T47D (cell line): ENCODE measurements at places on chromosomes 1 and 21.

DNA sequence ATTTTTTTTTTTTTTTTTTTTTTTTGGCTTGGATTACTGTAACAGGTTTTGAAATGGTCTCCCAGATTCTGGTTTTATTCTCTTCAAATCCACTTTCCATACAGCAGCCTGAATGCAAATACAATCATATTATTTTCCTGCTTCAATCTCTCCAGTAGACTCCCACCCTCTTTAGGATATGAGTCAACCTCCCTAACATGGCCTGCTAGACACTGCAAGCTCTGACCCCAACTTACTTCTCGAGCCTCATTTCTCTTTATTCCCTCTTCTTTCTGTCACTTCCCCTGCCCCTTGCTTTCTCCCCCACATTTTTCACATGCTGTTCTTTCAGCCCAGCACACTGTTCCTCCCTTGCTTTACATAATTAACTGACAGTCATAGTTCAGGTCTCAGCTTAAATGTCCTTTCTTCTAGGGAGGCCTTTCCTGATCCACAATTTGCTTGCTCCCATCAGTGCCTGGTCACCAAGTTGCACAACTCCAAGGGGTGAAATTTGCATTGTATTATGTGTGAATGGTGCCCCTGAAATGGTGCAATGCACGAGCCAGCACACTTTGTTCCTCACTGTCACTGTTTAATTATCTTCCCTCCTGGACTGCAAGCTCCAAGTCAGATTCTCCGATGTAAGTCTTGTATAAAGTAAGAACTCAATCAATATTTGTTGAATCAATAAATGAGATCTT lies 22.1 kb upstream of the IL19 start:
- no peak for DNase-seq

GRCh38 chr1:47555306-47555705 lies 117.5 kb downstream of the FOXD2 start:
- DNase-seq = no peak

GRCh38 chr1:226542623-226543103 lies 5.9 kb upstream of the STUM start:
- DNase-seq = no peak

DNA sequence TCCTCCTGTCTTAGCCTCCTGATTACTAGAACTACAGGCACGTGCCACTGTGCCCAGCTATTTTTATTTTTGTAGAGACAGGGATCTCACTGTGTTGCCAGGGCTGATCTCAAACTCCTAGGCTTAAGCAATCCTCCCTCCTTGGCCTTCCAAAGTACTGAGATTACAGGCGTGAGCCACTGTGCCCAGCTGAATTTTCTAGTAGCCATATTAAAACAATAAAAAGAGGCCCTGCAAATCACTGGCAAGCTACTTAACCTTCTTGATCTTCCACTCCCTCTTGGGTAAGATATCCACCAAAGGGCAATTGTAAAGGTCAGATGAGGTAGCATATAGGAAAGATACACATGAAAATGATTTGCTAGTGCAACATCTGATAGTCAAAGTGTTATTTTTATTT lies 65.6 kb upstream of the SRSF10 start:
- no peak for DNase-seq

DNA sequence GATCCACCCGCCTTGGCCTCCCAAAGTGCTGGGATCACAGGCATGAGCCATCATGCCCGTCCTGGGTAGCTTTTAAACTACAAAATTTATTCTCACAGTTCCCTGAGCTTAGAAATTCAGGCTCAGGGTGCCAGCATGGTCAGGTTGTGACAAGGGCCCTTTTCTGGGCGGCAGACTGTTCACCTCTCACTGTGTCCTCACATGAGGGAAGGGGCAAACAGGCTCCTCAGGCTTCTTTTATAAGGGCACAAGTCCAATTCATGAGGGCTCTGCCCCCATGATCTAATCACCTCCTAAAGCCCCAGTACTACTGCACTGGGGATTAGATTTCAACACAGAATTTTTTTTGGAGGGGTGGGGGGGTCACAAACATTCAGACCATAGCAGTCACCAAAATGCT lies 36.8 kb downstream of the GNG4 start:
- DNase-seq = no peak

DNA sequence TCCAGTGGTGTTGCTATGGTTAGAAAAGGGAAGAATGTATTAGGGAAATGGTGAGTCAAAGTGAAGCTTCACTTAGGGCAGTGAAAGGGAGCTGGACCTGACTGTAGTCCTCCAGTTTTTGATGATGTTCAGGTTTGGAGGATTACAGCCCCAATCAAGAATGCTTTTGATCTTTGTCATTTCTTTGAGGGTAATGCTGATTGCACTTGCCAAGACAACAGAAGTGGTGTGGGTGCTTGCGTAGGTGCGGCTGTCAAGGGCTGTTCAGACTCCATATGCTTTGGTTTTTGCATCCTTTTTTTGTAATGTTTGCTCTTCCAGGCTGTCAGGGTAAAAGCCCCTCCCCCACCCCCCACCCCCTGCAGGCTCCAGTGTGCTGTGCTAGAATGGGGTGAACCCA lies 38.9 kb downstream of the HHAT start:
- no peak for DNase-seq

GRCh38 chr1:69213644-69214043 lies 354.1 kb upstream of the LRRC7 start:
- no peak for DNase-seq

DNA sequence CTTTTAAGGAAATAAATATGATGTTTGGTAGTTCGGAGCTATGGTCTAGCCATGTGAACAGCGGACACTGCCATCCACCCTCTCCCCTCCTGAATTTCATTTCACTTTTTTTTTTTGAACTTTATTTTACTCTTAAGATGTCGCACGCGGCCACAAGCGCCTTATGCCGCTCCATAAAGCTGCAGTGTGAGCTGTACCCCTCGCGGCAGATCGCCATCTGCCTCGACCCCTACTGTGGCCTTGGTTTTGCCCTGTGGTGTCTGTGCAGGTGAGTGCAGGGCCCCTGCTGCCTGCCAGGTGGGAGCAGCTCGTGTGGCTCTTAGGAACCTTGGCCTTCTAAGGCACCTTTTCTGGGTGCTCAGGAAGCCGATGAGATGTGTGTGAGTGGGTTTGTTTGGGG lies 48.1 kb downstream of the S100B start:
- no peak for DNase-seq

- DNase-seq = no peak
Measured at GRCh38 chr1:80064524-80064923, 1058.0 kb upstream of the ADGRL4 start.

DNA sequence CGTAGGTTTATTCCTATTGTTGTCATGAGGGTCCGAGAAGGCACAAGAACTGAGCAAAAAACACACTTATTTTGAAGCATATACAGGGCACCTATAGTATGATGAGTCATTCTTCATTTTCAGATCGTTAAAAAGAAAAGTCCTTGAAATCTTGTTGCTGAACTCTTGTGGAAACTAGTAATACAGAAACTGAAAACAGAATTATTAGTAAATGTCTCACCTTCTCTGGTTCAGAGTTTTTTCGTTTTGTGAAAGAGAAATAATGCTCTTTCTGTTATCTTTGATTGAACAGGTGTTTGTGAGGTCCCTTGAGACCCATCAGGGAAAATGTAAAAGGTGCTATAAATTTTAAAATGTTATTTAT lies 102.0 kb upstream of the COA6 start:
- no peak for DNase-seq

- DNase-seq = no peak
Measured at GRCh38 chr1:9069326-9070100, at the start of gene SLC2A5. SLC2A5 (minus strand) TSS chr1:9069635; CDS start chr1:9069536, 99 bp downstream.

GRCh38 chr21:40936771-40937261 lies 89.9 kb upstream of the DSCAM start:
- DNase-seq = no peak

- DNase-seq = no peak
Measured at GRCh38 chr1:201144701-201145100, 9.6 kb downstream of the TMEM9 start.

DNA sequence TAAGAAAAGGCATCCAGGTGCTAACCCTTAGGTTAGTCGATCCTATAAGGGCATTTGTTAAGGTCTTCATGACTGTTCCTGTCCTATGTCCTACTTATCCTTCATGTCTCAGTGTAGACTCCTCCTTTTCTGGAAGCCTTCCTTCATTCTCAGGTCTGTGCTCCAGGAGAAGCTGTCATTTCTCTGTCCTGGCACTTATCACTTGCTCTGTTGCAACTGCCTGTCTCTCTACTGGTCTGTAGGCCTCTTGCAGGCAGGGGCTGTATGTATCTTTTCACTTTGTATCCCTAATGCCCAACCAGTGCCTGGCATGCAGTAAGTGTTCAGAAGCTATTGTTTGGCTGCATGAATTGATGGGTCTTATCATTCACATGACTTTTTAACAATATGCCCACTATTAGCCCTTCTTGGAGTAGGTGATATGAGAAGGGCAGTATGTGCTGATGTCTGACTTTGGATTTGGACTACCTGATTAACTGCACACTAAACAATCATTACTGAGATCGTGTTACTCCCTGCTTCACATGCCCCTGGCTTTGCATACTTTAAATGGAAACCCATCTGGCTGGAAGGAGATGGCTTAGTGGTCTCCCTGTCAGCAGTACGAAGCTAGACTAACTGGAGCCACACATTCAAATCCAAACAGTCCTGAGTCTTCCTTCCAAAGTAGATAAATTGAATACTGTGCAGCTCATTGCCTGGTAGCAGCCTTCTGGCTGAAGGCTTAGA lies 88.8 kb downstream of the RGL1 start:
- no peak for DNase-seq

- DNase-seq = peak; percentile 19
Measured at GRCh38 chr1:30778154-30778978, 20.8 kb upstream of the LAPTM5 start.

DNA sequence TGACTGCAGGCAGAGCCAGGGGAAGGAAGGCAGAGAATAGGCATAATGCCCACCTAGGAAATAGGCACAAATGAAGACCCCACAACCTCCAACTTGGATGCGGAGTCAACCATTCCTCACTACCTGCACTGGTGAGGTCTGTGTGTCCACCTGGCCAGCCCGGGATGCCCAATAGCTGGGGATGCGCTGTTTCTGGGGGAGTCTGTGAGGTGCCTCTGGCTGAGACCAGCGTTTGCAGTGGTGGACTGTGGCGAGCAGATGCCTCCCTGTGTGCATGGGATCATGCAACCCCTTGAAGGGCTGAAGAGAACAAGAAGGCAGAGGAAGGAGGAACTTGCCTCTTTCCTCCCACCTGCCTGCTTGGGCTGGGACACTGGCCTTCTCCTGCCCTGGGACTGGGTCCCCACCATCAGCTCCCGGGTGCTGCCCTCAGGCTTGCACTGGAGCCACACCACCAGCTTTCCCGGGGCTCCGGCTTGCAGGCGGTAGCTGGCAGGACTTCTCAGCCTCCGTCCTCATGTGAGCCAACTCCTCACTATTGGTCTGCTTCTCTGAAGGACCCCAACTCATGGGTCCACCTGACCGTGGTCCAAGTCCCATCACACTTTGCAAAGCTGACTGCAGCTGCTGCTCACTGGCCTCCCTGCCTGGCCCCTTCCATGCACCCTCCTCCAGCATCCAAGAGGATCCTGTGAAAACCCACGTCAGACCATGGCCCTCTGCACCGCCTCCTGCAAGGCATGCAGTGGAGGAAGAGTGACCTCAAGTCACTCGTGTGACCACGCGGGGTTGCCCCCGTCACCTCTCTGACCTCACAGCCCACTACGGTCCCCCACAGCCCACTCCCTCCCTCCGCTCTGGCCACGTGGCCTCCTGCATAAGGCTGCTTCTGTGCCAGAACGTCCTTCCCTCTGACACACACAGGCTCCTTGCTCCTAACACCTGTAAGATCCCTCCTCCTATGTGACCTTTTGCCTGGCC lies 2.7 kb upstream of the PDE9A start:
- no peak for DNase-seq

- DNase-seq = no peak
Measured at GRCh38 chr1:31523769-31524168, 52.5 kb upstream of the TINAGL1 start.

DNA sequence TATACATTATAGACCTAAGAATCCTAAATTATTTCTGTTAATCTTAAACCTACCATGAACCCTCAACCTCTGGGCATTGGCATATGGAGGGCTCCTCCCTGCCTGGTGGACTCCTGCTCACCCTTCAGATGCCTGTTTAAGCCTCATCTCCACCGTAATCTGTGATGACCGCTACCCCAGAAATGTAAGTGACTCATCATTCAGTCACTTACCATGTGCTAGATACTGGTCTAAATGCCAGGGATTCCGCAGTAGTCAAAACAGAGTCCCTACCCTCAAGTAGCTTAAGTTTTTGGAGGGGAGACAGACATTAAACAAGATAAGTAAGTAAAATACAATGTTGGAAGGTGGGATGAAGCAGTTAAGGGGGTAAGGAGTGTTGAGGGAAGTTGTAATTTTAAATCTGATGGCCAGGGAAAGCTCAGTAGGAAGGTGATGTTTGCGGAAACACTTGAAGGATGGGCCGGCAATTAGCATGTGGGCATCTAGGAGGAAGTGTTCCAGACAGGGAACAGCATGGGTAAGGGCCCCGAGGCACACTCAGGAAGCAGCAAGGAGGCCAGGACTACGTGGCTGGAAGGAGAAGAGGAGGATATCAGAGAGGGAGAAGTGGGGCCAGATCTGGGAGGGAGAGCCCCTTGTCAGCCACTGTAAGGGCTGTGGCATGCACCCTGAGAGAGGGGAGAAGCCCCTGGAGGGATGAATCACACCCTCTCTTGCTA lies 141.7 kb upstream of the HOOK1 start:
- no peak for DNase-seq
